IPS-NIHi11 (cell line): ENCODE measurements at places on chromosomes 12 and 14.

DNA sequence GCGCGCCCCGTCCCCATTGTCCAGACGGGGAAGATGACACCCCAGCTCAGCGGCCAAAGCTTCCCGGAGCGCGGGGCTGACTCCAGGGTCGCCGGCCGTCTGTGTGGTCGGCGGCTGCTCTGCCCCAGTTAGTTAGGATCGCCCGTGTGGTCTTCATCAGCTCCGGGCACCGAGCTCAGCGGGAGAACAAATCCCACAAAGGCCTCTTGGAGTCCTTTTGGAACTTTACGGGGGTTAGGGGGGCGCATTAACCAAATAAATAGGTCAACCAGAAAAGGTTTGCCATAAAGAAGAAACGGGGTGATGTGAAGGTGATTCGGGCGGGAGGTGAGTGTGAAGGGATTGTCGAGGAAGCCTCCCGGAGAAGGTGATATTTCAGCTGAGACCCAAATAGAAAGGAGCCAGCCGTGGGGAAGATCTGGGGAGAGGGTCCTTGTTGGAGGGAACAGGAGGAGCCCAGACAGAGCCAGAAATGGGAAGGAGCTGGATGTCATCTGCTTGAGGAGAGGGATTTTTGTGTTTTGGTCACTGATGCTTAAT lies 697 bp downstream of the ATP6V0A2 start:
- DNase-seq = no peak

GRCh38 chr12:2722806-2723205 lies 72.0 kb upstream of the FKBP4 start:
- no peak for DNase-seq

GRCh38 chr14:22489957-22490950 lies 98.8 kb downstream of the DAD1 start:
- no peak for DNase-seq

- no peak for DNase-seq
These were observed 13.5 kb downstream of the PTPN21 start for GRCh38 chr14:88541324-88541723.

DNA sequence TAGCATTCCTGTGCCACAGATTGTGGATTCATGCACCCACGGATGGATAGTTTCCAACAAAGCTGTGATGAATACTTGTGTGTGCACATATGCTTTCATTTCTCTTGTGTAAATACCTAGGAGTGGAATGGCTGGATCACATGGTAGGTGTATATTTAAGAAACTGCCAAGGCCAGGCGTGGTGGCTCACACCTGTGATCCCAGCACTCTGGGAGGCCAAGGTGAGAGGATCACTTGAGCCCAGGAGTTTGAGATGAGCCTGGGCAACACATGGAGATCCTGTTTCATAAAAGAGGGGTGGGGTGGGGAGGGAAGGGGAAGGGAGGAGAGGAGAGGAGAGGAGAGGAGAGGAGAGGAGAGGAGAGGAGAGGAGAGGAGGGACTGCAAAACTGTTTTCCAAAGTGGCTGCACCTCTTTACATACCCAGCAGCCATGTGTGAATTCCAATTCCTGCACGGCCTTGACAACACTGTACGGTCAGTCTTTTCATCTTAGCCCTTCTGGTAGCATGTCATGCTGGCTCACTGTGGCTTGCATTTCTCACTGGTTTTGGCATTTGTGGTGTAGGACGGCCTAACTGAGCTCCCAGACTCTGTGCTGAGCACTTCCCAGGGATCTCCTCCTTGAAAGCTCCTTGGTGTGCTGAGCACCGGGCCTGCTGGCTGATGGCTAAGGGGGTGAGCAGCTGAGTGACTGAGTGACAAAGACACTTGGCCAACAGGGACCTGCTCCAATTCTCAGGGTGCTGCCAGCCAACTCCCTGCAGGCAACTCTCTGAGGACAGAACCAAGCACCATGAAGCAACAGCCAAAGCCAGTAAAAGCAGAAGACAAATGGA lies 27.9 kb downstream of the SYNE3 start:
- no peak for DNase-seq

GRCh38 chr14:93707475-93707874 lies 80.8 kb downstream of the PRIMA1 start:
- no peak for DNase-seq

GRCh38 chr12:89893972-89894706 lies 185.5 kb upstream of the ATP2B1 start:
- DNase-seq = no peak

DNA sequence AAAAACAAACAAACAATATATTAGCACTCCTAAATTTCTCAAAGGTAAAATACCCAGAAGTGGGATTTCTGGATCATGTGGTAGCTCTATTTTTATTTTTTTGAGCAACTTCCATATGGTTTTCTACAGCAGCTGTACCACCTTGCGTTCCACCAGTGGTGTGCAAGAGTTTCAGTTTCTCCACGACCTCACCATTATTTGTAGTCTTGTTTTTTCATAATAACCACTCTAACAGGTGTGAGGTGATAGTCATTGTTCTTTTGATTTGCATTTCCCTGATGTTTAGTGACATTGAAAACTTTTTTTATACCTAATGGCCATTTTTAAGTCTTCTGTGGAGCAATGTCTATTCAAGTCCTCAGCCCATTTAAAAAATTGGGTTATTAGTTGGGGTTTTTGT lies 127.3 kb upstream of the SLC38A2 start:
- DNase-seq = no peak

DNA sequence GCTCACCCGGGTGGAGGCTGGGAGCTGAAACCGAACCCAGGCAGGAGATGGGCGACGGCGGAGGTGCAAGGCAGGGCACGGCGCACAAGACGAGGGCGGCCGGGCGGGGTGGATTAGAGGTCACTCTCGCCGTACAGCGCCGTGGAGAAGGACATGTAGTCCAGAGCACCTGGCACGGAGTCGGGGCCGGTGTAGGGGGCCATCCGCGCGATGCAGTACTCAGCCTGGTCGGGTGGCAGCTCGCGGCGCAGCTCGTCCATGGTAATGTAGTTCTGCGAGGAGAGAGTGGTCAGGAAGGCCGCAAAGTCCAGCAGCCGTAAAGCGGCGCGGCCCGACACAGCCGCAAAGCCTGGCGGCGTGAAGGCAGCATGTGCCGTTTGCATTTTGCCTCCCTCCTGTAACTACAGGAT lies 81.9 kb upstream of the ZFP36L1 start:
- DNase-seq = no peak

GRCh38 chr12:123057513-123058265 lies 77.2 kb downstream of the ARL6IP4 start:
- DNase-seq = no peak

DNA sequence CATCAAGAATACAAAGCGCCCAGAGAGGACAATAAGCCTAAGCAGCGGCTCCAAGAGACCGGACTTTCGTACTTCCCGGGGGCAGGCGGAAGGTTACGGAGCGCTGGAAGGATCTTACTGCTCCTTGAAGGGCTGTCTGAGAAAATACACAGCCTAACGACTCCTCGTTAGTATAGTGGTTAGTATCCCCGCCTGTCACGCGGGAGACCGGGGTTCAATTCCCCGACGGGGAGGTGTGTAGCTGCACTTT lies 12.1 kb upstream of the TMPO start:
- DNase-seq = peak; percentile 73

GRCh38 chr14:101843665-101844064 lies 82.2 kb downstream of the PPP2R5C start:
- no peak for DNase-seq

GRCh38 chr14:23793532-23793931 lies 157.4 kb downstream of the DHRS2 start:
- DNase-seq = no peak

DNA sequence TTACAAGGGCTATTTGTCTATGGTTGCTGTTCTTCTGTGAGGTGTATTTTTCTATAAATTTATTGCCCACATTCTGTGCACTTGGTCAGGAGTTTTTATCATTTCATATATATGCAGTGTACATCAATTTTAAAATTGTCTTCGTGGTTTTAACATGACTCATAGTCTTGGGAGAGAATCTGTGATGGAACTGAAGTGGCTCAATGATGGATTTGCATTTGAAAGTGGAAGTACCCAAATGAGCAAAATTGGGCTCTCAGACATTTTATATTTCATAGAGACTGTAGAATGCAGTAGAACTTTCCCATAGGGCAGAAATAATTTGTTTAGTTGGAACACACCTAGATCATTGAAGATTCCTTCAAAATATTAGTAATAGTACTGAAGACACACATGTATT lies 1.9 kb upstream of the SCFD1 start:
- DNase-seq = no peak

- no peak for DNase-seq
These were observed 22.7 kb downstream of the SNRPF start for GRCh38 chr12:95881331-95881955.

DNA sequence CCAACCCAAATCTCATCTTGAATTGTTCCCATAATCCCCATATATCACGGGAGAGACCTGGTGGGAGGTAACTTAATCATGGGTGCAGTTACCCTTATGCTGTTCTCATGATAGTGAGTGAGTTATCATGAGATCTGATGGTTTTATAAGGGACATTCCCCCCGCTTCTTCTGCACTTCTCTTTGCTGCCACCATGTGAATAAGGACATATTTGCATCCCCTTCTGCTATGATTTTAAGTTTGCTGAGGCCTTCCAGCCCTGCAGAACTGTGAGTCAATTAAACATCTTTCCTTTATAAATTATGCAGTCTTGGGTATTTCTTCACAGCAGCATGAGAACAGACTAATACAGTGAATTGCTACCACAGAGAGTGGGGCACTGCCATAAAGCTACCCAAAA lies 179.1 kb downstream of the LRIG3 start:
- no peak for DNase-seq

GRCh38 chr14:60594062-60594461 lies 55.2 kb downstream of the SIX1 start:
- DNase-seq = no peak

GRCh38 chr12:130018614-130019013 lies 114.8 kb upstream of the TMEM132D start:
- no peak for DNase-seq

DNA sequence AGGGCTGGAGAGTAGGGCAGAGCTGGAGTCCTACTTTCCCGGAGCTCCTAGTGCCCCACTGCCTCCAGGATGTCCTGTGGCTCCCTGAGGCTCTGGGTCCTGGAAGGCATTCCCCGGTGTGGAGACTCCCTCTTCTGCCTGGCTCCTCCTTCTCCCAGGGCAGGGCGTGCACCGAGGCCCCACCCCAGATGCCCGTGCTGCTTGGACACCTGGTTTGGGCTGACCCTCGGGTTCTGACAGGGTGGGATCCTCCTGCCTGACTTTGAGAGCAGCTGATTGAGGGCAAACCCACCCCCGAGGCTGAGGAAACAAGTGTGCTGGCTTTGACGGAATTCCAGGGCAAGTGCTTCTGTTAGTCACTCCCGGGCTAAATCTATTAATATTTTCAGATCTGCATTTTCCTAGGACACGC lies 15.4 kb downstream of the TEAD4 start:
- peak; percentile 51 for DNase-seq

GRCh38 chr12:53862831-53863230 lies 75.8 kb upstream of the HOXC13 start:
- no peak for DNase-seq

- no peak for DNase-seq
These were observed 485.9 kb downstream of the APAF1 start for GRCh38 chr12:99130808-99131553.

DNA sequence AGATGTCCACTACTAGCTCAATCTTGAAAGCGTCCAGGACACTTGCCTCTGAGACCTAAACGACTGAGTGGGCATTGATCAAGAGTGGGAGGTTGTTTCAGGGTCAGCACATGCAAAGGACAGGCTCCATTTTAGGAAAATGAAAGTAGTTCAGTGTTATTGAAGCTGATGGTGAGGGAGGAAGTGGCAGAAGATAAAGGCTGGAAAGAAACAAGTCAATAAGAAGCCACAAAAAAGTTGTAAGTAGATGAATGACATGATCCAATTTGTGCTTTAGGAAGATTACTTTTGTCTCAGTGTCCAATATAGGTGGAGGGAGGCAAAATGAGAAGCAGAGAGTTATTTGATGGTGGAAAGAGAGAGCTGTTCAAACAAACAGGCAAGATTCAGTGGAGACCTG lies 22.0 kb downstream of the GPR65 start:
- no peak for DNase-seq

GRCh38 chr12:78406828-78407227 lies 457.7 kb upstream of the SYT1 start:
- no peak for DNase-seq

GRCh38 chr12:88681271-88681670 lies 101.0 kb upstream of the KITLG start:
- no peak for DNase-seq

DNA sequence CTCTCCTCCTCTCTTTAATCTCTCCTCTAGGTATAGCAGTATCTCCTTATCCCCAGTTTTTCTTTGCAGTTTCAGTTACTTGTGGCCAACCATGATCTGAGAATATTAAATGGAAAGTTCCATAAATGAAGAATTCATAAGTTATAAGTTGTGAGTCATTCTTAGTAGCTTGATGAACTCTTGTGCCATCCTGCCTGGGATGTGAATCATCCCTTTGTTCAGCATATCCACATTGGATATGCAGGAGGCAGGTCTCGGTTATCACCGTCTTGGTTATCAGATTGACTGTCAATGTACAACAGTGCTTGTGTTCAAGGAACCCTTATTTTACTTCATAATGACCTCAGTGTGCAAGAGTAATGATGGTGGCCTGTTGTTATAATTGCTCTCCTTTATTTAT lies 134.0 kb downstream of the TMEM117 start:
- DNase-seq = no peak

GRCh38 chr14:87656315-87656714 lies 336.7 kb downstream of the GALC start:
- DNase-seq = no peak

- DNase-seq = no peak
These were observed 7.0 kb downstream of the FZD10 start for GRCh38 chr12:130169256-130169655.

- DNase-seq = no peak
These were observed 95.9 kb downstream of the TSPAN9 start for GRCh38 chr12:3173008-3173553.

DNA sequence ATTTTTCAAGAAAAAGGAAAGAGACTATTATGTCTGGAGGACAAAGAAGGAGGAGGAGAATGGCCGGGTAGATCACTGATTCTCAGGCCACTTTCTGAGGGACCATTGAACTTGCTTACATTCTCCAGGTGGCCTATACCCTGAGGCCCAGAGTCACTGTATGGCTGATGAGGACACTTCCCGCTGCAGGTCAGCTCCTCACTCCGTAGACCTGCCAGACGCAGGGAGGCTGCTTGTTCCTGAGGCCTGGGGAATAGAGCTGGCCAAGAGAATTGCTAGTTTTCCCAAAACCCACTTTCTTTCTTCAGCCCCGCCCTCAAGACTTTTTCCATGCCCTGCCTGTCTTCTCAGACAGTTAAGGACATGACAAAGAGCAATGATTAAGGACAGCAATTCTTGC lies 510.5 kb upstream of the TBX3 start:
- no peak for DNase-seq

- DNase-seq = no peak
These were observed 25.0 kb downstream of the IFT81 start for GRCh38 chr12:110149086-110149660.

GRCh38 chr14:22122227-22122818 lies 448.7 kb upstream of the OR4E1 start:
- DNase-seq = peak; percentile 26

GRCh38 chr14:52797653-52798052 lies 6.2 kb upstream of the GNPNAT1 start:
- no peak for DNase-seq
